ENCODE measurements at places on chromosomes 2 and 18.

GRCh38 chr2:65626831-65627230 is 194.4 kb upstream of the SPRED2 start:
- no peak for DNase-seq

DNA sequence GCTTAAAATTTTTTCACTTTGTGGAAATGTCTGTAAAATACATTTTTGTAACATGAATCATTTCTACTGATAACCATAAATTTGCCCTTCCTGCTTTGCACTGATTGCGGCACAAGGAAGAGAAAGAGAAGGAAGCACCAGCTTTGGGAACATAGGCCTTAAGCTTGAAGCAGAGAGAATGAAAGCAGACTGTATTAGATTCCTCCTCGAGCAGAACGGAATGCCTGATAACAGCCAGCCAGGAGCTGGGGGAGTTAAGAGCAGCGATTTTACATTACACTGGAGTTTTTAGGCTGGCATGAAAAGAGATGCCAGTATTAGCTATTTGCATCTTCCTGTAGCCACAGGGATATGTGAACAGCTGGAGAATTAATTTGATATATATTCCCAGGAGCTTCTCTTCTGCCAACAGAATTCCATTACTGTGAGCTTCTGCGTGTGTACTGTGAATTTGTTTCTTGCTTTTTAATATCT is 33.5 kb downstream of the CRIM1 start:
- DNase-seq: no peak

DNA sequence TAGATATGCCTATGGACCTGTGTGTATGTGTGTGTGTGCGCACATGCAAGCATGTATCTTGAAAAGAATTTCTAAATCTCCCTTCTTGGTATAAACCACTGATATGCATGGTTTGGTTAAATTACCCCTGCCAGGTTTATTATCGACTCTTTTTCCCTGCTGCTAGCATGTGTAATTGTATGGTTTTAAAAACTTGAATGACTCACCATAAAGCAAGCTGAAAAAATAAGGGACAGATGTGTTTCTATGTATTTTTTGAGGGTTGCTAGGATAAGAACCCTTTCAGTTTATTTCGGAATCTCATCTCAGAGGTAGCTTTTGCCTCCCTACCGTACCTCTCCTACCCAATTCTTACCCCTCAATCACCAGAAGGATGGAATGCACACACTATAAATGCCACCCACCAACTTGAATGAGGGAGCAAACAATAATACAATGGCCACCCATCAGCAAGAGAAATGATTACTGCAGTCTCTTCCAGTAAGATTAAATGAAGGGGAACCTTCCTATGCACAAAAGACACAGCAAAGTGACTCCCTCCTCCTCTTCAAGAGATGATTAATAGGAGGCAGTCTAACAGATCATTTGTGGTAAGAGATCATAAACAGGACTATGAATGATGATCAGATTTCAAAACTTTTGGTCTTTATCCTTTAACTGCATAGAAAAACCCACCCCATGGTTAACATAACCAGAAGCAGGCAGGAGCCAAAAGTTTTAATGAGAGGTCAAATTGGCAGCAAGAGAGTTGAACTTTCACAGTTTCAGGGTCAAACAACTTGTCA is 357.2 kb downstream of the SATB2 start:
- DNase-seq: peak; percentile 96

DNA sequence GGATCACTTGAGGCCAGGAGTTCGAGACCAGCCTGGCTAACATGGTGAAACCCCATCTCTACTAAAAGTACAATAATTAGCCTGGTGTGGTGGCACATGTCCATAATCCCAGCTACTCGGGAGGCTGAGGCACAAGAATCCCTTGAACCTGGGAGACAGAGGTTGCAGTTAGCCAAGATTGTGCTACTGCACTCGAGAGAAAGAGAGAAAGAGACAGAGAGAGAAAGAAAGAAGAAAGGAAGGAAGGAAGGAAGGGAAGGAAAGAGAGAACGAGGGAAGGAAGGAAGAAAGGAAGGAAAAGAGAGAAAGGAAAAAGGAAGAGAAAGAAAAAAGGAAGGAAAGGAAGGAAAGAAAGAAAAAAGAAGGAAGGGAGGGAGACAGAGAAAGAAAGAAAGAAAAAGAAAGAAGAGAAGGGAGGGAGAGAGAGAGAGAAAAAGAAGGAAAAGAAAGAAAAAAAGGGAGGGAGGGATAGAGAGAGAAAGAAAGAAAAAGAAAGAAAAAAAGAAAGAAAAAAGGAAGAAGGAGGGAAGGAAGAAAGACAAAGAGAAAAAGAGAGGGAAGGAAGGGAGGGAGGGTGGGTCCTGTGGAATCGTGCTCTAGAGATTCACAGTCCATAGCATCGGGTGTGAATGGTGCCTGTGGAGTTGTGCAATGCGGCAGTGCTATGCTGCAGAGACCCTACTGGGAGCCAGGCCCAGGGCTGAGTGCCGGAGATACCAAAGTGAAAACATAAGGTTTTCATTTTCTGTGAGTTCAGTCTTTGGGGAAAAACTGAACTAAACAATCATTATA is 4.6 kb upstream of the SDC1 start:
- no peak for DNase-seq

- DNase-seq: peak; percentile 9
These were observed 55.0 kb downstream of the PLEKHM3 start for GRCh38 chr2:207970147-207970825.

GRCh38 chr2:3447789-3448317 is 68.4 kb downstream of the TRAPPC12 start:
- no peak for DNase-seq

DNA sequence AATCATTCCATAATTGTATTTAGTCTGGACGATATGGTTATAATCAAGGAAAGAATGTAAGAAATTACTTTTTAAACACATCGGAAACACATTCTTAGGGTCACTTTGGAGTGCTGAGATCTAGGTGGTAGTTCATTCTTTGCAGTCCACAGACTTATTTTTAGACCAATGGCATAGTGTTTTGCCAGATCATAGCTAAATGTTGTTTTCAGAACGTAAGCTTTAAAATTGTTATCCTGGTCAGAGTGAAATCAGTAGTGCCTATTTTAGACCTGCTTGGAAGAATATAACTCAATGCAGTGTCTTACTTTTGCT is 4.3 kb downstream of the MYL12A start:
- no peak for DNase-seq

GRCh38 chr2:72695676-72696075 is 130.2 kb downstream of the EXOC6B start:
- no peak for DNase-seq

- DNase-seq: no peak
These were observed 67.4 kb downstream of the MOGAT1 start for GRCh38 chr2:222738809-222739208.

- DNase-seq: no peak
These were observed 225.5 kb downstream of the TGIF1 start for GRCh38 chr18:3675446-3675845.

DNA sequence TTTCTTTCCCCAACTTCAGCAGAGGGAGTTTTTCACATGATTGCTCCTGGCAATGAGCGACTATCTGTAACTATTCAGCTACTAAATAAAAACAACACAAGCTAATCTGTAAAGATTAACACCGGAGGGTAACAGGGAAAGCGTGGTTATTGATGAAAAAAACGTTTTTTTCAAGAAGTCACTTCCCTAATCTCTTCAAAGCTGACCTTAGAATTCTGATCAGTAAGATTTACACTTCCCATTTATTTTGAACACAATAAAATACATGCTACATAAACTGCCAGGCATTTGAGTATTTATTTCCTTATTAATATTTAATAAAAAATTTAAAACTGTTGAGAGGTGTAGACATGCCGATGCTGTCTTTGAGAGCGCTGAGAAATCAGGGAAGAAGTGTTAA is 207.4 kb upstream of the HDAC4 start:
- DNase-seq: no peak

DNA sequence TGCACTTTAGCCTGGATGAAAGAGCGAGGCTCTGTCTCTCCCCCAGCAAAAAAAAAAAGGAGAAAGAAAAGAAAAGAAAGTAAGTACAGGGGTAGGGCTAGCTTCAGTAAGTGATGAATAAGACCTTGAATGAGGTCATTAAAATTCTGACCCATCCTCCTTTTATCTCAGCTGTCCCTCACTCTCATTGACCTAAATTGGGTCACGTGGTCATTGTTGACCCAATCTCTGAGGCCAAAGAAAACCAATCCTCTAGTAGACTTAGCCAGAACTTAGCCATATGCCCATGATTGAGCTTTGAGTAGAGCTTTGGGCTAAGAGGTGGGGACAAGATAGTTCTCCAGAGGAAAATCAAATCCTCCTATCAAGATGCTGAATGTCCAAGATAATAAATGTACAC is 149.3 kb downstream of the PDE11A start:
- no peak for DNase-seq

DNA sequence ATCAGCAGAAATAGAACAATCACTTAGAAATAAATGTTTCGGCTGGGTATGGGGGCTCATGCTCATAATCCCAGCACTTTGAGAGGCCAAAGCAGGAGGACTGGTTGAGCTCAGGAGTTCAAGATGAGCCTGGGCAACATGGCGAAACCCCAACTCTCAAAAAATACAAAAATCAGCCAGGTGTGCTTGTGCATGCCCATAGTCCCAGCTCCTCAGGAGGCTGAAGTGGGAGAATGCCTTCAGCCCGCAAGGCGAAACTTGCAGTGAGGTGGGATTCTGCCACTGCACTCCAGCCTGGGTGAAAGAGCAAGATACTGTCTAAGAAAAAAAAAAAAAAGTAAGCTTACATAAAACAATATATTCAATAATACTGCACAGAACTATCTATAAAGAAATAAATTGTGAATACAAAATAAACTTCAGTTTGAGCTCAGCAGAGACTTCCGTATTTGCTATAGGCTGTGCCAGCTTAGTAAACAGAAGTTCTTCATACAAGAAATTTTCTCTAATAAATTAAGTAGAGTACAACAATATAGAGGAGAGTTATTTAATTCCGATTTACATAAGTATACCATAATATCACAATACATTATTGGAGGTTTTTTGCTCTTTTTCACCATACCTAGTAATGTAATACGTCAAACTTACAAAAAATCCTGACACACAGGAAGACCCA is 43.6 kb downstream of the SRBD1 start:
- no peak for DNase-seq

DNA sequence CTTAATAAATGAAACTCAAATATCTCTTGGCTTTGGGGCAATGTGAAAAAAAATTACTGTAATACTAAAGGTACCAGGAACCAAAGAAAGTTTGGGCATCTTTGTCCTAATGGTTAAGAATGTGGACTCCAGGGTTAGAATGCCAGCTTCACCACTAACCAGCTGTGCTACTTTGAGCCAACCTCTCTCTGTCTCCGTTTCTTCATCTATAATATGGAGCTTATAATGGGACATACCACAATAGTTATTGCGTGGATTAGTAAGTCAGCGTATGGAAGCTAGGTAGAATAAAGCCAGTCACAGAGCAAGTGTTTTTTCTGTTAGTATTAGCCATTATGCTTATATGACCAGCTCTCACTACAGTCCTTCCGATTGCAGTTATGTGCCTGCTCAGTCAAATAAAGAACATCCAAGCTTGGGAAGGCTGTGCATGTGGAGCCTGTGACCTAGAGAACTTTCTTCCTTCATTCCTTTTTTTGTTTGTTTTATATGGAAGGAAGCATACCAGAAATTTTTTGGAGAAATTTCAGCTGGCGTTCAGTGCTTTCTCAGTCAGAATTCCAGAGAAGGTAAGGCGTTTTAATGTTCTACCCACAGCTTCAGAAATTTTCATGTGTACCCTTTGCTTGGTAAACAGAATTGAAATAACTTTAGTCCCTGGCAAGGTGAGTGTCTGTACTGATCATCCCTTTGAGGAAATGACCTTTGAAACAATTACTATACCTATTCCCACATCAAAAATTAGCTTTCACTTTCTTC is 114.0 kb upstream of the RND3 start:
- no peak for DNase-seq

- DNase-seq: no peak
These were observed 7.2 kb upstream of the LCLAT1 start for GRCh38 chr2:30439879-30440278.

All from NCI-H2081 (cell line).